ENCODE measurements at places on chromosomes 5 and 9.

DNA sequence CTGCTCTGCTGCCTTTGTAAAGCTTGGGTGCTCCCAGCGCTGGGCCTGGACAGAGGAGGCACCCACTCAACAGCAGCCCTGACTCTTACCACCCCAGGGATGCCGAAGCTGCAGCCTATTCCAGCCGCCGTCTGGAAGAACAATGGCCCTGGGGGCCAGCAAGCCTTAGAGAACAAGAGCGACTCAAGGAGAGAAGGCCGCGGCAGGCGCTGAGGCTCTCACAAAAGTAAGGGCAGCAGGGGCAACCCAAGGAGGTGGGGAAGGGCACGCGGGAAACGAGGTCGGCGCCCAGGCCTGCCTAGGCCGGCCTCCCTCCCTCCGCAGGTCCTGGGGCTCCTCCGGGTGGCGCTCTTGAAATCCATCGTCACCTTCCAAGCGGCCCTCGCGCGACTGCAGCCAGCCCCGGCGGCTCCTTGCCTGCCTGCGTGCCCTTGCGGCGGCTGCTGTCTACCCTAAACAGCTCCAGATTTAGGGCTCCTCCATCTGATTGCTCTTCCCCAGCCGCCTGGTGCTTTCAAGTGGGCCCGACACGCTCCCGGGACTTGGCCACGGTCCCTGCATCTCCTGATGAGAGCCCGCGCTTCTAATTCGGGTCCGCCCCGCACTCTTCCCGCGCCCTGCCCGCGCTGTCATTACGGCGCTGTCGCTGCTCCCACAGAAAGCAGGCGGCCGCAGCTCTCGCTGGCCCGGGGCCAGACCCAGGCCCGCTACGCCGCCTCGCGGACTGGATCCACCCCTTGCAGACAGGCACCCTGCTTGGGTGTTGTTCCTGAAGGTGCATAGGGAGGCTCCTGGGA lies 213.3 kb downstream of the SEMA6A start:
- no peak for DNase-seq

- DNase-seq = no peak
These were observed 98.7 kb downstream of the ADCY2 start for GRCh38 chr5:7494481-7495130.

DNA sequence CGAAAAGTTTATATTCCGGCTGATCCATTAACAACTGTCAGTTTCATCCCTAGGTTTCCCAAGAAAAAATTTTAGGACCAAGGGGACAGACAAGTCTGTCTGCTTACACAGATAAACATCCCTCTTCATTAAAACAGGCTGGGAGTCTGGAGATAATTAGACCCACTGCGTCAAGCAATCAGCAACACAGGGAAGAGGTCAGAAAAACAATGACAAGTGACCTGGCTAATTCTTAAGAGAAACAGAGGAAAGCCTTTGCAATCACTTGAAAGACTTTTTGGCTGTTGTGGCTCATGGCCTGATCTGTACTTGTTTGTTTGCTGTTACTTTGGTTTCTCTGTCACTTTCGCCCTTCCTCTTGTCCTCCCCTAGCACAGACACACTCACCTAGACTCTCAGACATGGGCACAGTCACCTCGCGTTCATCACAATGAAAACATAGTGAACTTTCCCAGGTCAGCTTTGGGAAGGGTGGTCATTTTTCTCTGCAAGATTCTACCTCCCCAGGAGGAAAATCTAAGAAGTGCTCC lies 2.9 kb upstream of the CCDC192 start:
- DNase-seq = no peak

GRCh38 chr9:89720696-89721175 lies 115.9 kb downstream of the GADD45G start:
- no peak for DNase-seq

GRCh38 chr5:72417333-72418062 lies 89.7 kb downstream of the ZNF366 start:
- DNase-seq = no peak

- no peak for DNase-seq
These were observed 704 bp downstream of the SPARC start for GRCh38 chr5:151685749-151686673.

DNA sequence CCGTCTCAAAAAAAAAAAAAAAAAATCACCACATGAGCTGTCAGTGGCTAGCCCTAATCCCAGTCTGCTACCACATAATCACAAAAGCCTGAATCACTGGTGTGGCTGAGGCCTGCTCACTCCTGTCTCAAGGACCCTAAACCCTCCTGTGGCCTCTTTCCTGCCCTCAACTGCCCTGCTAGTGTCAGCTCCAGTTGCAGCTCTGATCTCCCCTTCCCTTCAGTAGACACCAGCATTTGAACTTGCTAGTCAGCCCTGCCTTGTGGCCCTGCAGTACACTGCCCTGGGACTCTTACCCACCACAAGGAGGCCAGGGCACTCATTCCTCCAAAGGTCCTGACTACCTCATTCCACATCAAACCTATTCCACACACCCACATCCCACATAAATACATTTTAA lies 9.5 kb upstream of the P4HA2 start:
- no peak for DNase-seq

GRCh38 chr9:85522459-85523092 lies 219.2 kb downstream of the AGTPBP1 start:
- DNase-seq = no peak

Data from cortex of kidney (tissue), 1 donor.